ENCODE measurements at places on chromosomes 2 and 18. TPM values are rescaled to one million over a fixed set of nuclear protein-coding genes. Genes with fewer than 3 reads are reported as not detected.

GRCh38 chr2:129469389-129469788, 510.1 kb upstream of the RAB6C start:
- no peaks in the 10 kb centered on the region for H3K27me3 ChIP-seq
- H3K27ac ChIP-seq, result no peak overlapping the region
- no peaks in the 10 kb centered on the region for H3K4me1 ChIP-seq

DNA sequence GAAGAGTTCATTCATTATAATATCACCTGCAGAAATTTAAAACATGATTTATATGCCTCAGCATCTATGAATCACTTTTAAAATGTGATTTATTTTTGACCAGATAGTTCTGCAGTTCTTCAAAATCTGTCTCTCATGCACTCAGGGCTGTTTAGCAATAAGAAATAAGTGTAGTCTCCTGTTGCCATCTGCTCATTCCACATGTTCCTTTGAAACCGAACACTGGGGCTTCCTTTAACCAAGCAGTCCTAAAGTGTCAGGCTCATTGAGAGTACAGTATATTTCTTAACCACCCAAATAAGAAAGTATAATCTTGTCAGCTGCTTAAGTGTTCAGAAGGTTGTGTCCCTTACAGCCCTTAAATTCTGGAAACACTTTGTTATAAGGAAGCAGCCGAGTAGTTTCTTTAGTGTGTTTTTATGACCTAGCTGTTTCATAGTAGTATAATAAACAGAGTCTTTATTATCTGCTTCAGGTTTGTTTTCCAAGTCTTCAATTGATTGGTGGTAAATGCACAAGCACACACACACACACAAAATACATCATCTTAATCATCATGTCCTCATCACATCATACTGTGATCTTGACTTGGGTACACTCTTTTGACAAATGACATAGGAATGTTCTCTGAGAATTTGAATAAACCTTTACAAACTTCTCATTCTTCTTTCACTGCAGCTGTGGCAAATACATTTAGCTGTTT, 10.4 kb downstream of the WDR7 start:
- no peak for DNase-seq
- no peaks in the 10 kb centered on the region for H3K36me3 ChIP-seq

PLCD4 gene
- 0.80 TPM for total RNA-seq

- no peaks in the 10 kb centered on the region for H3K27me3 ChIP-seq
- no peak overlapping the region for H3K4me3 ChIP-seq
- DNase-seq, result no peak
- no peak overlapping the region for H3K27ac ChIP-seq
Measured at GRCh38 chr2:149991576-149991975, 404.0 kb upstream of the MMADHC start.

TMEM37 gene
- total RNA-seq, result 8.8 TPM

- H3K27me3 ChIP-seq, result no peaks in the 10 kb centered on the region
- H3K4me3 ChIP-seq, result no peak overlapping the region
- H3K36me3 ChIP-seq, result no peaks in the 10 kb centered on the region
- H3K4me1 ChIP-seq, result no peaks in the 10 kb centered on the region
Measured at GRCh38 chr2:123163398-123163797, 861.7 kb upstream of the CNTNAP5 start.

DNA sequence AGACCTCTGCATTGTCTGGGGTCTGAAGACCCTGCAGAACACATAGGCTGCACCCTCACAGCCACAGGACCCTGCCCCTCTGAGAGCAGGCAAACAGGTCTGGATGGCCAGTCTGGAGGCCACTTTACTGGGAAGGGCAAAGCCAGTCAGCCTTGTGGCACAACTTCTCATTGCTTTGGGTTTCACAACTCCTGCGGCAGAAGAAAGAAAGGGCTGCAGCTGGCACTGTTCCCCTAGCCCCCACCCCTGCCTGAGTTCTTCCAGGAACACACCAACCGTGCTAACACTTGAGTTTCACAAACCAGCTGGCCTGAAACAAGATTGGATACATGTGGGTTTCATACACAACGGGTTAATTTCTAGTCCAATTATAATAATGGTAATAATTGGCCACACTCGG, 276.5 kb upstream of the MGAT5 start:
- DNase-seq, result no peak
- H3K36me3 ChIP-seq, result no peaks in the 10 kb centered on the region
- no peaks in the 10 kb centered on the region for H3K27me3 ChIP-seq
- no peak overlapping the region for H3K27ac ChIP-seq
- no peaks in the 10 kb centered on the region for H3K4me1 ChIP-seq

DNA sequence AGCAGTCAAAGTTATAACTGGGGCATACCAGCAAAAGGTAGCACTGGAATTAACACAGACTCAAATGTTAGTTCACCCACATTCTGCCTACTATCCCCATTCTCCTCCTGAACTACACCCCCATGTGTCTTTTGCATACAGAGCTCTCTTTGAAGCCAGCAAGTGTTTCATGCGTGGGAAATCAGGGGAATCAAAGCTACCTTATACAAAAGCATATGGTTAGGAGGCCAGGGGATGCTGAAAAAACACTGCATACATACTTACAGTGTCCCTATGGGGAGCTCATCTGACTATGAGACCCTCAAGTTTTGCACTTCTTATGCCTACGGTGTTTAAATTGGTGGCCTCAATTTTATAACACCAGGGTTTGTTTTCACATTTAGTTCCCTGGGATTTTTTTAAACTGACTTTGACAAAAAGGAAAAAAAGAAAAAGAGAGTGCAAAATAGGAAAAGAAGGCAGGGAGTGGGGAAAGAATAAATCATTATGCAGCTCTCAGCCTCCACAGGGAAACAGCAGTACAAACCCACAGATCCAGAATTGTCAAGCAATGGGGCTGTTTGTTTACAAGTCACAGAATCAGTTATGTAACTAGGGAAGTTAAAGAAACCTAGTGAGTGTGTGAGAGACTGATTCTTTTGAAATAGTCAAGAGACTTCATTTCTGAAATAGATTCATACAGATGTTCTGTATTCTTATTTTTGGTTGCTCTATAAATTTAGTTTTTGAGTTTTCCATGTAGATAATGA, 20.1 kb upstream of the PPP3R1 start:
- H3K27ac ChIP-seq, result no peak overlapping the region
- H3K4me1 ChIP-seq, result no peaks in the 10 kb centered on the region
- no peaks in the 10 kb centered on the region for H3K27me3 ChIP-seq

INHBB gene
- total RNA-seq, result 0.16 TPM

RBKS gene
- 0.54 TPM for total RNA-seq

- H3K36me3 ChIP-seq, result no peaks in the 10 kb centered on the region
- no peak overlapping the region for H3K4me3 ChIP-seq
- DNase-seq, result peak; percentile 5
- no peaks in the 10 kb centered on the region for H3K4me1 ChIP-seq
- H3K27ac ChIP-seq, result no peak overlapping the region
Measured at GRCh38 chr2:239531456-239532241, 130.8 kb upstream of the HDAC4 start.

GRCh38 chr18:44609181-44609941, 71.3 kb upstream of the SETBP1 start:
- no peaks in the 10 kb centered on the region for H3K27me3 ChIP-seq
- DNase-seq, result no peak
- no peaks in the 10 kb centered on the region for H3K4me1 ChIP-seq
- H3K36me3 ChIP-seq, result no peaks in the 10 kb centered on the region

GPATCH11 gene
- total RNA-seq, result 3.5 TPM

DNA sequence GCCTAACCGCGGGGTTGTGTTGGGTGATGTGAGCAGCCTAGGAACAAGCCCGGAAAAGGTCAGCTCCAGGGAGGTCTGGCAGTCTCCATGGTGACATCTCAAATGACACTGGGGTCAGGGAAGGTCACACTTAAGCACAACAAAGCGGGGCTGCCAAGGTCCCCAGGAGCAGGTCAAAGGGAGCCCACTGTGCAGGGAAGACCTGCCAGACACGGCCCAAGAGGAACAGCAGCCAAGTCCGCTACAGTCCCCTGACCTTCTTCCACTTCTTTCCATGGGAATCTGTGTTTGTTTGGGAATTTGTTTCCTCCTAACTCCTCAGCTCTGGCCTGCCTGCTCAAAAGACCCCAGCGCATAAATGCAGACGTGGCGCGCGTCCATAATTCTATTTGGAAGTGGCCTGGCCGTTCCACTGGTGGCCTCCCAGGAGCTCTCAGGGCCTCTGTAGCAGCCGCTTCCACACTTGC, 232.1 kb upstream of the COPS8 start:
- DNase-seq, result no peak
- peaks cover 29% of the 10 kb centered on the region for H3K4me1 ChIP-seq
- H3K27ac ChIP-seq, result no peak overlapping the region
- no peak overlapping the region for H3K4me3 ChIP-seq
- H3K27me3 ChIP-seq, result no peaks in the 10 kb centered on the region

ERICH2 gene
- total RNA-seq, result not detected

DNA sequence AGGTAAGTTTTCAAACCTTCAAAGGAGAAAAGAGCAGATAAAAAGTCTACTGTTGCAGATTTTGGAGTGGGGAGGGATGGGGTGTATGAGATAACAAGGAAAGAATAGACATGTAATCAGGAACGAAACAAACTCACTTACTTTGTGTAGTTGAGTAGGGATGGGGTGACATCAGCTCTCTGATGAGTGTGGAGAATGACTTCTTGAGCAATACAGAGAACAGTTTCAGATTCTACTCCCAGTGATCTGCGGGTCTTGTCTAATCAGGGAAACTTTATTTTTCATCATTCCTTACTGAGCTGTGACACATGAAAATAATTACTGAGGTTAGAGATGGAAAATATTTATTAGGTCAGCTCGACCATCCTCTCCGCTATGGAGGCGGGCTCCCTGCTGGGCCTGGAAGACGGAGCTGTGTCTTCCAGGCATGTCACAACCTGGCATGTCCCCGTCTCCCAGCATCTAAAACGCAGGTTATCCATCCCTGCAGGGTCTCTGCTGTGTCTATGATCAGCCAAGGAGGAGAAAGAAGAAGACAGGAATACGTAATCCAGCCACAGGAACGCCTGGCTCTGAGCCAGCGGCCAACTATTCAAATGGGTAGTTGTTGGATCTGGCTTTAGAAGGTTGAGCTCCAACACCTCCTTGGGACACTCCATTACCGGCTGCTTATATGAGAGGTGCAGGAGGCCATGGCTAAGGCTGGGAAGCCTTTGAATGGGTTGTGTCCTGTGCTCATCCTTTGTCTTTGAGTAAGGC, 99.0 kb upstream of the SATB2 start:
- H3K4me1 ChIP-seq, result no peaks in the 10 kb centered on the region
- no peaks in the 10 kb centered on the region for H3K36me3 ChIP-seq
- H3K27me3 ChIP-seq, result no peaks in the 10 kb centered on the region
- no peak for DNase-seq
- H3K4me3 ChIP-seq, result no peak overlapping the region

KIAA1328 gene
- 8.4 TPM for total RNA-seq

- peaks cover 11% of the 10 kb centered on the region for H3K4me1 ChIP-seq
- H3K27ac ChIP-seq, result no peak overlapping the region
- DNase-seq, result no peak
- H3K36me3 ChIP-seq, result no peaks in the 10 kb centered on the region
Measured at GRCh38 chr2:197163712-197164140, 146.9 kb downstream of the ANKRD44 start.

DNA sequence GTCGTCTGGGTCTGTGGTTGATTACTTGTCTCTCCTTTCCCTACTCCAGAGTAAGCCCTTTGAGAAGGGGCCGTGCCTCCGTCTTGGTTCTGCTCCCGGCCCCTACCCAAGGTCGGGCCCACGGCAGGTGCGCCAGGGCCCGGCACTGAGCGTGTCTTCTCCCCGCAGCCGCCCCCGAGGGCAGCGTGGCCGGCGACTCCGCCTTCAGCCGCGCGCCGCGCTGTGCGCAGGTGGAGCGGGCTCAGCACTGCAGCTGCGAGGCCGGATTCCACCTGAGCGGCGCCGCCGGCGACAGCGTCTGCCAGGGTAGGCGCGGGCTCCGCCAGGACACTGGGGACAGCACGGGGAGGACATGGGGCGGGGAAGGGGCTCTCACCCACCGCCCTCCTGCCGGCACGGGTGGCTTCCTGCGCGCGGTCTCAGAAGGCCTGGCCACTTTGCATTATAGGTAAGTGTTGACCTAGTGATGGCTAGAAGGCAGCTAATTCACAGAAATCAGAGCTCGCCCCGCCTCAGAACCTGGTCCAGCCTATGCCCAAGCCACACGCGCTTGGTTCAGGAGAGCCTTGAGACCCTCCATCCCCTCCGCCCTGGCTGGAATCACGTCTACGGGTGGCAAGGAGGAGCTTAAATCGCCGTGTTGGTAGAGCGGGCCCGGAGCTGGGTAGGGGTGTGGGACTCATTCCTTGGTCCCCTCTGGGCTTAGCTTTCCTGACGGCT, 43.5 kb downstream of the FBLN7 start:
- peaks cover 6% of the 10 kb centered on the region for H3K4me1 ChIP-seq
- H3K27ac ChIP-seq, result no peak overlapping the region
- H3K4me3 ChIP-seq, result peak overlapping the region; percentile 55
- no peaks in the 10 kb centered on the region for H3K36me3 ChIP-seq

GRCh38 chr2:30106543-30106942, 40.3 kb upstream of the YPEL5 start:
- peaks cover 11% of the 10 kb centered on the region for H3K4me1 ChIP-seq
- H3K27ac ChIP-seq, result no peak overlapping the region
- no peaks in the 10 kb centered on the region for H3K36me3 ChIP-seq
- H3K27me3 ChIP-seq, result no peaks in the 10 kb centered on the region
- H3K4me3 ChIP-seq, result no peak overlapping the region

- H3K27me3 ChIP-seq, result no peaks in the 10 kb centered on the region
- H3K4me1 ChIP-seq, result no peaks in the 10 kb centered on the region
- H3K36me3 ChIP-seq, result no peaks in the 10 kb centered on the region
- no peak overlapping the region for H3K4me3 ChIP-seq
- H3K27ac ChIP-seq, result no peak overlapping the region
Measured at GRCh38 chr2:59622599-59623308, 930.7 kb downstream of the BCL11A start.

GRCh38 chr2:191411472-191411871, 166.3 kb downstream of the MYO1B start:
- H3K36me3 ChIP-seq, result peaks cover 30% of the 10 kb centered on the region
- H3K4me1 ChIP-seq, result no peaks in the 10 kb centered on the region
- no peak overlapping the region for H3K27ac ChIP-seq
- H3K27me3 ChIP-seq, result no peaks in the 10 kb centered on the region

DNA sequence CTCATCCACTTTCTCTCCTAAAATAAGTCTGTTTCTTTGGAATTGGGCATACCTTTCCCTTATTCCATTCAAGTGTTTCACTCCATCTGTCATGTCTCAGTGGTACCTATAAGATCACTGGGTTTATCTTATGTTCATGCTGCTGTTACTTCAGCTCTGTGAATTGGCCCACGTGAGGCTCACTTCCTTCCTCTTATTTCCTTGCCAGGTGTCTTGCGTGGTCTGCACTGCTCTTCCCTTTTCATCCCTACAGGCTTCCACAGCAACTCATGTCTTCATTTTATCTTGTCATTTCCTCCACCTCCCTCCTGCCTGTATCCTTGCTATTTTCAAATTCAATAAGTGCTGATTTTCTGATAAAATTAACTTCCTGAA, 159.1 kb upstream of the ALPP start:
- no peak overlapping the region for H3K4me3 ChIP-seq
- H3K36me3 ChIP-seq, result no peaks in the 10 kb centered on the region
- no peaks in the 10 kb centered on the region for H3K4me1 ChIP-seq
- H3K27ac ChIP-seq, result no peak overlapping the region

DNA sequence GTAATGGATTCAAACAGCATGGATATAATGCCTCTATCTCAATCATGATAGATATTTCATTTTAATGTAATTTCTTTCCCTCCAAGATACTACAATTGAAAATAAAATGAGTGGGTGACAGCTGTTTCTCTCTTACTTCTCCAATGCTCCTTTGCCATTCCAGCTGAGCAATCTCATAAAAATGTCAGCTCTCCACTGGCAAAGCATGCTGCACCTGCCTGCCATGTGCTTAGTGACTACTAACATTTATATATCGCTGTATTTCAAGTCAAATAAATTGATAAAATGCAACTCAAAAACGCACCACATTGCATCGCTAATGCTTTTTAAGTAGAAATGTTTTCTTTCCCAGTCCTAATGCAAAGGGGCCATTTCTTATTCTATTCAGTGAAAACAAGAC, 1093.9 kb downstream of the CBLN2 start:
- H3K36me3 ChIP-seq, result 0 out of 2 replicates have a peak, but pooled peaks cover 5% of the 10 kb centered on the region
- no peak for DNase-seq
- H3K27me3 ChIP-seq, result peaks cover 3% of the 10 kb centered on the region
- H3K27ac ChIP-seq, result no peak overlapping the region
- no peak overlapping the region for H3K4me3 ChIP-seq
- no peaks in the 10 kb centered on the region for H3K4me1 ChIP-seq

LIMS2 gene
- total RNA-seq, result 1.3 TPM

Measured in GM23338 (cell line).